Brain microvascular endothelial cell (primary cell): ENCODE measurements at places on chromosomes 13 and 19.
A peak's percentile ranks its signal among the peaks of the same experiment; 100 is the strongest.

GRCh38 chr13:99908140-99908803 is 63.3 kb downstream of the ZIC5 start:
- DNase-seq = no peak

DNA sequence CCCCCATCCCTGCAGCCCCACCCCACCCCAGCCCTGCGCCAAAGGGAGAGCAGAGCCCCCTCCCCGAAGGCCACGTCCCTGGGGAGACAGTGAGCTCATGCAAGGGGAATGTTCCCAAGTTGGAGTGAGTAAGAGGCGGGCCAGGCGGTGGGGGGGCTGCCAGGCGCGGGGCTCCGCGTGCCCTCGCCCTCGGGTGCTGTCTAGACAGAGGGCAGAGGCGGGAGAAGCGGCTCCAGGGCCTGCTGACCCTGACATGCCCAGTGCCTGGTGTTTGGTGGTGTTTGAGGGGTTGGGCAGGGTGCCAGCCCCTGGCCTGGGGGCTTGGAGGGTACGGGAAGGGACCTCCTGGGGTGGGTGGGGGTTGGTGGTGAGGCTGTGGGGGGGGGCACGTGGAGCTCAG is 1.0 kb downstream of the FSTL3 start:
- DNase-seq = peak; percentile 83

GRCh38 chr19:52584736-52585440 is 14.8 kb downstream of the ZNF701 start:
- DNase-seq = no peak

DNA sequence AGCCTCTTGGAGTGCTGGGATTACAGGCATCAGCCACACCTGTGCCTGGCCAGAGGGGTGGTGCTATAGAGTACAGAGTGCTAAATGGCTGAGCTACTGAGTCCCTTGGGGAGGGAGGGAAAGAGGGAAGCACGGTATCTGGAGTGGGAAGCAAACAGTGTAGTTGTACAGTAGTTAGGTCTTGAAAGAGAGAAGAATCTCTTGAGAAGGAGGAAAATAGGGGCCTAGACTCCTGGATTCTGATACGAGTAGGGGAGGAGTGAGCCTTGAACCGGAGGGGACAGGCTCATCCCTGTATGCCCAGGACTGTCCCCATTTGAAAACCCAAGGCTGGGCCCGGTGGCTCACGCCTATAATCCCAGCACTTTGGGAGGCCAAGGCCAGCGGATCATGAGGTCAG is 5.1 kb downstream of the MYADM start:
- no peak for DNase-seq

- DNase-seq = peak; percentile 44
Observed at GRCh38 chr13:77028202-77028601, 1.2 kb upstream of the FBXL3 start.
